CD4-positive, CD25-positive, alpha-beta regulatory T cell (primary cell): ENCODE measurements at places on chromosomes 4 and X. TPM values are rescaled to one million over a fixed set of nuclear protein-coding genes. Genes with fewer than 3 reads are reported as not detected.

The PRRG3 gene
- not detected for total RNA-seq

The IL3RA gene
- 1.2 TPM for total RNA-seq

- no peak for DNase-seq
These were observed 99.7 kb downstream of the MMRN1 start for GRCh38 chr4:89994176-89994873.

GRCh38 chr4:114043116-114043515 lies 63.7 kb upstream of the ARSJ start:
- no peak for DNase-seq

- no peak for DNase-seq
These were observed 121.8 kb upstream of the AP1S2 start for GRCh38 chrX:15976396-15976795.

GRCh38 chrX:114058988-114059418 lies 524.9 kb upstream of the HTR2C start:
- no peak for DNase-seq

- DNase-seq = no peak
These were observed 106.7 kb downstream of the PDLIM5 start for GRCh38 chr4:94558392-94558904.
